ENCODE measurements at places on chromosomes 16 and 17.

- no peak for DNase-seq
- H3K4me1 ChIP-seq: no peaks in the 10 kb centered on the region
- H3K4me3 ChIP-seq: no peak overlapping the region
- H3K27me3 ChIP-seq: no peaks in the 10 kb centered on the region
Observed at GRCh38 chr16:6204945-6205344, 1107.3 kb upstream of the EEF2KMT start.

DNA sequence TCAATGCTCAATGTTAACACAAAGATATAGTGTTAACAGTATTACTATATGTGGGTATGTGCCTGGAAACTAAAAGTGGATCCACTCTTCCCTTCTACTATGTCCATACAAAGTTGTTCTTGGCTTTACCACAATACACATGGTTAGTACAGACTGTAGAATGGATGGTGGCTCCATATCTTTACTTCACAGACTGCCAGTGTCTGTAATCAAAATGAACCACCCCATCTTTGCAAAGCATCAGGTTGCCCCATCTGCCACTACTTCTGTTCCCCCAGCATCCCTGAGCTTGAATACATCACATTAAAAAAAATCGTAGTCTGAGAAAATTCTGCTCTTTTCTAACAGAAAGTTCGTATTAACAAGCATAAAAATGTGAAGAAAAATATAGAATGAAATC is 30.0 kb downstream of the USP32 start:
- no peak for DNase-seq
- peaks cover 17% of the 10 kb centered on the region for H3K4me1 ChIP-seq
- peaks cover 2% of the 10 kb centered on the region for H3K36me3 ChIP-seq

DNA sequence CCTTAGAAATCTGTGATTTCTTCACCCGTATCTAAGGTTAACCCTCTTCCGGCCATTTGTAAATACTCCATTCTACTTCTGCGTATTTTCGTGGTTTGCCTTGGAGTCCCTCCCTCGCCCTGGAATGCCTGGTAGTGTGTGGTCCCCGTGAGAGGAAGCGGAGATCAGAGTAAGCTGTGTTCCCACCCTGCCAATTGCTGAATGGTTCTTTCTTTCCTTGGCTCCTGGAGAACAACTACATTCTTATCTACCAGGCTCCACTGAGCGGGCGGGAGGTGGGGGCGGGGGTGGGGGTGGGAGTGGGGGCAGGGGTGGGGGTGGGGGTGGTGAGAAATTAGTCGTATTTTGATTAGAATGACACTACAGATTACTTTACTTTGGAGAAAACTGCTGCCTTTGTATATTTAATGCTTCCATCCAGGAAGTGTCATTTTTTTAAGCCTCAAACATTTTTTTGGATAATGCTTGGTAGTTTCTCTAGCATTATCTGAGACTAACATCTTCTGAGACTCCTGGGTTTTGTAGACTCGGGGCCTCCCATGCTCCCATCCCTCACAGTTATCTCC is 20.9 kb upstream of the FASN start:
- H3K27ac ChIP-seq: no peak overlapping the region
- no peak overlapping the region for H3K4me3 ChIP-seq
- peaks cover 37% of the 10 kb centered on the region for H3K4me1 ChIP-seq
- DNase-seq: no peak
- H3K27me3 ChIP-seq: no peaks in the 10 kb centered on the region
- H3K36me3 ChIP-seq: peaks cover 17% of the 10 kb centered on the region

DNA sequence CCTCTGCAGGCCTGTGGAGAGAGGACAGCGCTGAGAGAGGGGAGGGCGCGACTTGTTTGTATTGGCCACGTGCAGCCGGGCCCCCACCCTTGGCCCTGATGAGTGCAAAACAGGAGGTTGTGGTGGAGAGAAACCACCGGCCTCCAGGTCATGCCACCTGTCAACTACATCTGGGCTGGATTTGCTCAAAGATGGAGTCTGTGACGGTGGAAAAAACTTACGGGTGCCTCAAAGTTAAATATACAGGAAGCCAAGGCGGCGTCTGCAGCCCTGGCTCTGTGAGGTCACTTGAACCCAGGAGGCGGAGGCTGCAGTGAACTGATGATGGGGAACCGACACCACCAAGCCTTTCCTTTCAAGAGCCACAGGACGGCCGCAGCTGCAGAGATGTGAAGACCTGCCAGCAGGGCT is 15.7 kb downstream of the C16orf74 start:
- peak overlapping the region; percentile 64 for H3K27ac ChIP-seq
- no peaks in the 10 kb centered on the region for H3K36me3 ChIP-seq
- DNase-seq: peak; percentile 48
- H3K27me3 ChIP-seq: no peaks in the 10 kb centered on the region

GRCh38 chr16:11014136-11014535 is 69.8 kb downstream of the CLEC16A start:
- no peak for DNase-seq
- peaks cover 52% of the 10 kb centered on the region for H3K36me3 ChIP-seq
- H3K4me3 ChIP-seq: no peak overlapping the region
- H3K27ac ChIP-seq: no peak overlapping the region
